CD4-positive, alpha-beta T cell treated with Interleukin-17A for 4 hours (primary cell): ENCODE measurements at places on chromosomes 2 and 18.

DNA sequence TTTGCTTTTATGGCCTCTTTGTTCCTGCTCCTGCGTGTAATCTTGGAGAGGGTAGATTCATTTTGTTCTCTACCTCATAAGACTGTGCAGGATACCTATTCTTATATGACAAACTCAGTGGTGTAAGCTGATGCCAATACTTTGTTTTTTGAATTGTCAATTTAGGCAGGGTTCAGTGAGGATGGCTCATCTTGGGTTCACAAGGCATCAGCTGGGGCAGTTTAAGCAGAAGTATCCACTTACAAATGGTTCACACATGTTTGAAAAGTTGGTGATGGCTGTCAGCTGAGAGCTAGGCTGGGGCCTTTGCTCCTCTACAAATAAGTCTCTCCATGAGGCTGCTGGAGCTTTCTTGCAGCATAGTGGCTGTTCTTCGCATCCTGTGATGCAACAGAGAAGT, 920.6 kb upstream of the PIK3C3 start:
- no peak for DNase-seq

DNA sequence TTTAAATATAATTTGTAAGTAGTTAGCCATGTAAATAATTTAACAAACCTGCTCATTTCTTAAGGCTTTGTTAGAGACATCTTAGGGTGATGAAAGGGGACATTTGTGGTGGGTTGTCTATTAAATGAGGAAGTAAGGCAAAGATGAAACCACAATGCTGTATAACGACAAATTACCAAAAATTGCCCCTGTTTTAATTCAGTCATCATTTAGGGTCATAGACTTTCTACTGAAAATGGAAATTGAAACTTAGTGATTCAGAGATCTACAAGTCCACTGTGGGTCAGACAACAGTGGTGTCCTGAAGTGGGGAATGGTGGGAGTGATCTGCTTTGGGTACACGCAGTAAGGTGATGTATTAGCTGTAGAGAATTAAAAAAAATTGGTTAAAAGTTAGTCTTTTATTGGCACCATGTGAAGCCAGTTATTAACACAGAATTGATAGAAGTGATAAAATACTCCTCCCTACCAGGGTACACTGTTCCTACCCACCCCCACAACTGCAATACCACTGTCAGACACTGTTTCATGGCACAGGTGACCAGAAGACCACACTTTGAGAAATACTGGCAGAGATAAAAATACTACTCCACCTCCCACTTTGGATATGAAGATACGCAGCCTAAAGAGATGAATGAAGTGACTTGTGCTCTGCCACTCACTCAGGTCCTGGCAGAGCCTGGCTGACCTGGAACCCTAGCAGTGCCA, 13.4 kb downstream of the CERS6 start:
- DNase-seq = no peak

DNA sequence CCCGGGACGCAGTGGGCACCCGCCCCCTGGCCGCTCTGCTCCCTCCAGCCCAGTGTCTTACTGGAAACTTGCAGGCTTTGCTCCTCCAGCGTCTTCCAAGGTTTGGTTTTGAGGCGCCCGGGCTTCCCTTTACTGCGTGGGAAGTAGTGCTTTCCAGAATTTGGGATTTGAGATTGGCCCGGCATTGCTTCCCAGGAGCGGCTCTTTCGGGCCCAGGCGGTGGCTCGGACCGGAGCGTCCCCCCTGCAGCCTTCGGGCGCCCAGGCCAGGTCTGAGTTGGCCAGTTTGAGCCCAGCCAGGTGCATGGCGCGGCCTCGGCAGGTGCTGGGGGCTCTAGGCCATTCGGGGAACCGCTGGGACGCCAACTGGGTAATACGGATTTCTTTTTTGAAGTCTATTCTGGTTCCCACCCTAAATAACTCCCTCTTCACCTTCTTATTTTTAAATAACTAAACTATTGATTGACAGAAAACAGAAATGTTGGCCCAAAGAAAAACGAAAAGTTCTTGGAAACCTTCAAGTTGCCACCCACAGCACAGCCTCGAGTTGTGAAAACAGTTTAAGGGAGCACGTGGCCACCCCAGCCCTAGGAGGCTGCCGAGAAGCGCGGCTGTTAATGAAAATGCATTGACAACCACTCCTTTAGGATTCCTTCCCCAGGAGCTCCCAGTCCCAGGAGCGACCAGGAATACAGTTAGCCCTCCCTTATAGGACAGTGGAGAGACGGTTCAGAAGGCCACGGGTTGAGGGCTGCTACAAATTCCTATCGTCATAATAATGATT, 766 bp downstream of the SNTG2 start:
- no peak for DNase-seq

- DNase-seq = no peak
These were observed 53.1 kb downstream of the ACOXL start for GRCh38 chr2:110785439-110785838.

GRCh38 chr18:21112140-21112473, 494 bp upstream of the ROCK1 start:
- peak; percentile 61 for DNase-seq
